ENCODE measurements at places on chromosomes 5 and 9.
A peak's percentile ranks its signal among the peaks of the same experiment; 100 is the strongest.

GRCh38 chr9:102594241-102594640, 400.9 kb upstream of the CYLC2 start:
- DNase-seq: no peak

DNA sequence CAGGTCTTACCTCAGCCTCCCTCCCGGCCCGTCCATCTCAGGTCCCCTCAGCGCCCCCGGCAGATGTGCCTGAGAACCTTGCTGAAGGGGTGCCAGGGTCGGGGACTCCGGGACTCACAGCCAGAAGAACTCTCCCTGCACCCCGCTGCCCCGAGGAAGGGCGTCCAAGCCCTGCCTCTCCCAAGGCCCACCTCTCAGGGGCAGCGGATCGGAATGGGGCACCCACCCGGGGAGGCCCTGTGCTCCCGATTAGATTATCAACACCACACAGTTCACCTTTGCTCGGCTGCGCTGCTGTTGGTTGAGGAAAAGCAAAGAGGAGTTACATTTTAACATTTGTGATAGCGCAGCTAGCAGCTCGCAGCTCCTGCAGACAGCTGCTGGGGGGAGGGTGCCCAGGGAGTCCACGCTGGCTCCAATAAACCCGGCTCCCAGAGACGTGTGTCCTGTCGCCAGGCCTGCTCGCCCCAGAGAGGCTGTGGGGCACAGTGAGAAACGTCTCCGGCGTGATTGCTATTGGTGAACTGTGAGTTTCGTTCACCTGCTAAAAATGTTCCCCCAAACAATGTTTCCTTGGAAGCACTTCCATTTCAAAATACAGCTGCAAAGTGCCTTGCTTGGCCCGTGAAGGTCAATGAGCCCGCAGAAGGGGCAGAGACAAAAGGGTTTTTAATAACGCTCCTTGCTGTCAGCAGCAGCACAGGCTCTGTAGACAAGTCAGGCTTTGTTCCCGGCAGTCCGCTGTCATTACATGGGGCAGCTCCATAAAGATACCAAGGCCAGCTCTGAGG, 18.6 kb upstream of the SLC6A19 start:
- no peak for DNase-seq

DNA sequence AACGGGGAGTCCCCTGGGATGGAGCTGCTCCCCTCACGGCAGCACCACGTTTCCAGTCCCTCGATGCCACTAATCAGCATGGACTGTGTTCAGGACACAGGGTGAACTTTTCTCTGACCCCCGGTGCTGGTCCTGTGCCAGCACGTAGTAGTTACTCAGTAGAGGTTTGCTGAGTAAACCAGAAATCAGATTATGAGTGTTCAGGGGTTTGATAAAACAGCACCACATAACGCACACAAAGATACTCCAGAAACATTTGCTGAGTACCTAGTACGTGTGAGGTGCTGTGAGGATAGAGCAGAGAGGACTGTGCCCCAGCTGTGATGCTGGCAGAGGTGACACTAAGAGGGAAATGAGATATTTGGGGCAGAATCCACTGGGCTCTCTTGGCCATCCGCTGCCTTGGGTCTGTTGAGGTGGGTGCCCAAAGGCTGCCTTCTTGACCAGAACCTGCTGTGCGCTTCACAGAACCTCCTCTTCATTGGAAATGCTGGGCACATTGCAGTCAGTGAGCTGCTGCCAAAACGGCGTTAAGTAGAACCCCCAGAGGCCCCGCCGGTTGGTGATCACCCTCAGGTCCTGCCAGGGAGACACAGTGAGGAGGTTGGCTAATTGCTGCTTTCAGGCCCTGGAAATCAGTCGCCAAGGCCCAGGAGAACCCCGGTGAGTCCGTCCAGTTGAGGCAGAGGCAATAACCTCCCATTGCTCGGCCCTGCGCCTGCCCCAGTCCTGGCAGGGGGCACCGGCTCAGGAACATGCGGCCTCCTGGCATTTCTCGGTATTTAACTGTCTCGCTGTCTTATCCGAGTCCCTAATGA, 49.4 kb downstream of the NEURL1B start:
- no peak for DNase-seq

DNA sequence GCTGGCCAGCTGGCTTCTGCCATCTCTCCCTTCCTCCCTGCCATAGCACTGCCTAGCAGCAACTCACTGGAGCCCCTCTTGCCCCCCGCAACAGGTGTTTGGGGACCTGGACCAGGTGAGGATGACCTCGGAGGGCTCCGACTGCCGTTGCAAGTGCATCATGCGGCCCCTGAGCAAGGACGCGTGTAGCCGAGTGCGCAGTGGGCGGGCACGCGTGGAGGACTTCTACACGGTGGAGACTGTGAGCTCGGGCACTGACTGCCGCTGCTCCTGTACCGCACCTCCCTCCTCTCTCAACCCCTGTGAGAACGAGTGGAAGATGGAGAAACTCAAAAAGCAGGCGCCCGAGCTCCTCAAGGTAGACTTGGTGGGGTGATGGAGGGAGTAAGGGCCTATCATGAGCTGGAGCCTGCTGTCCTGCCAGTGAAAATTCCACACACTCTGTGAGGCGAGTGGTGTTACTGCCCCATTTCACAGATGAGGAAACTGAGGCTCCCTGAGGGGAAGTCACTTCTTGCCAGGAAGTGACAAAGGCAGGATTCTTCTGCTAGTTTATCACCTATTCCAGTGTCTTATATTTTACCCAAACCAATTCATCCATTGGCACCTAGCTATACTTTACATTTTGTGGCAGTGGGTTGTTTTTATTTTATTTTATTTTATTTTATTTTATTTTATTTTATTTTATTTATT, 10.1 kb downstream of the OLFML2A start:
- DNase-seq: no peak

DNA sequence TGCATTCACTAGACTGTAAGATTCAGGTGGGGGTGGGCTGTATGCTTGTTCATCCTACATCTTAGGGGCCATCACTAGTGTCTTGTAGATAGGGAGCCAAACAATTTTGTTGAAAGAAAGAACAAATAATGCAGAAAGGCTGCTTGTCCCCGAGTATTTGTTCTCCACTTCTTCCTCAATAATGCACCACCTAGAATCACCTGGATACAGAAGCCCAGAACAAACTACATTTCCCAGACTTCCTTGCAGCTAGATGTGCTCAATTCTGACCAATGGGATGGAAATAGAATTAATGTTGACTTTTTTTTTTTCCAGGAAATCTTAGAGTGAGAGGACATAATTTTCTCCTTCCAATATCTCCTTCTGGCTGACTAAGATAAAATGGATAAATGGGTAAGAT, 38.9 kb upstream of the TNFSF8 start:
- peak; percentile 3 for DNase-seq

DNA sequence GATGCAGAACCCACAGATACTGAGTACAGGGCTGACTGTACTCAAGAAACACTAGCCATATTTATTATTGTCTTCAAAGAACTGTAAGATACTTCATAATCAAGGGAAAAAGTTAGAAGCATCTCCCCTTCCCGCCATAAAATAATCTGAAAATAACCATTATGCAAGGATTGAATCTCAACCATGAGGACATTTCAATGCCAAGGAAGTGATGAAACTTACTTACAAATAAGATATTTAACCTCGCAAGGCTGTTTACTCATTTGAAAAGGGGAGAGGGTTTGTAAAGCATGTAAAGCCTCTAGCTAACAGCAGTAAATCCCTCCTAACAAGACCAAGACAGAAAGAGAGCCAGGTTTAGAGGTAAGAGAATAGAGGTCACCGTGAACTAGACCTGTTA, 6.3 kb downstream of the MYO10 start:
- no peak for DNase-seq

DNA sequence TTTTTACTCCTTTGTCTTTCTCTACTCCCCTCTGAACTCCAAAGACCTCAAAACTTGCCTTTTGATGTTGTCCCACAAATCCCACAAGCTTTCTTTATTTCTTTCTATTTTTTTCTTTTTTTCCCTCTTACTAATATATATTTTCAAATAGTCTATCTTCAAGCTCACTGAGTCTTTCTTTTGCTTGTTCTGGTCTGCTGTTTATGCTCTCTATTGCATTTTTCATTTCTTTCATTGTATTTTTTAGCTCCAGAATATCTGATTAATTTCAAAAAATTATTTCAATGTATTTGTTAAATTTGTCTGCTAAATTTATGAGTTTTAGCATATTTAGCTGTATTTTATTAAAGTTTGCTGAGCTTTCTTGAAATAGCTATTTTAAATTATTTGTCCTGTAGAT, 223.3 kb upstream of the IRX1 start:
- DNase-seq: no peak

GRCh38 chr9:78567693-78568092, 270.8 kb downstream of the PSAT1 start:
- DNase-seq: peak; percentile 19

- no peak for DNase-seq
These were observed 184.4 kb downstream of the PLK2 start for GRCh38 chr5:58275516-58275915.

GRCh38 chr5:153437251-153437650, 53.2 kb upstream of the GRIA1 start:
- no peak for DNase-seq

GRCh38 chr5:109304309-109304708, 105.5 kb downstream of the PJA2 start:
- DNase-seq: no peak

DNA sequence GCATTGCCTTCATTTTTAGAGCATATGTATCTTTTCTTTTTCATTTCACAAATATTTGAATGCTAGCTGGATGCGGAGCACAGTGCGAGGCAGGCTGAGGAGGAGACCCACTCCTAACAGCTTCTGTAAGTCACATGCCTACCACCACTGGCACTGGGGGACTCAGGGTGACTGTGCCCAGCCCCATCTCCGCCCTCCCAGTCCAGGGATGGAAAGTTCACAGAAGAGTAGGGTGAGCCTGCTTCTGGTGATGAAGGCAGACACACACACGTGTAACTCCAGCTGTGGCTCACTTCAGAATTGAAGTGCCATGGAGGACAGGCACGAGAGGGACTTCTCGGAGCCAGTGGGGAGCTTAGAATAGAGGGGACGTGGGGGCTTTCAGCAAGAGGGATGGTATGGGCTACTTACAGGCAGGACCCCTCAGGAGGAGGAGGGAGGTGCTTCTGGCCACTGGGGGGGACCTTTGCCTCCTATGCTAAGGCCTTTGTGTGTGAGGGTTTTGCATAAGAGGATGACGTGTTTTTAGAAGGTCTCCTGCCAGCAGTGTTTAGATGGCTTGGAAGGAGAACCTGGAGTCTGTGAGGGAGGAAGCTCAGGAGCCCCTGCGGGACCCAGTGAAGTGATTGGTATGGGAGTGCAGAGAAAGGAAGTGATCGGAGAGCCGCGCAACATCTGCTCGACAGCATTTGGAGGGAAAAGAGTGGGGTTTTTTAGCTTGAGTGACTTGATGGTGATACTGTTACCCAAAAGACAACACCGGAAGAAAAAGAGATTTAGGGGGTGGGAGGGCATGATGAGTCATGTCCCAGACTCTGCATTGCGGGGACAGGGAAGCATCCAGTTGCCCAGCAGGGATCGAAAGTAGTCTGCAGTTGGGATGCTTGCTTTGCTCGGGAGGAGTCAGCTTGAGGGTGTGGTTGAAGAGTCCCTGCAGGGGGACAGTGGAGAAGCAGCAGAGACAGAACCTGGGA, 163.5 kb upstream of the OTULINL start:
- peak; percentile 74 for DNase-seq

DNA sequence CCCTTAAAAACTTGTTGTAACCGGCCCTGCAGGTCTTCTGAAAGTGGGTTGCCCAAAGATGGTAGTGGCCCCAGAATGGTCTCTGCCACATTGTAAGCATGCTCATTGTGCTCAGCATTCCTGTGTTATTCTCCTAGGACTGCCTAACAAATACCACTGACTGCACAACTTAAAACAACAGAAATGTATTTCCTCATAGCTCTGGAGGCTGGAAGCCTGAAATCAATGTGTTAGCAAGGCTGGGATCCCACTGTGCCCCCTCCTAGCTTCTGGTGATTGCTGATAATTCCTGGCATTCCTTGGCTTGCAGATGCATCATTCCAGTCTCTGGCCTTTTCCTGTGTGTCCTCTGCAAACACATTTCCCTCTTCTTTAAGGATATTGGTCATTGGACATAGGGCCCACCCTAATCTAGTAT, 3.4 kb upstream of the GCNT4 start:
- DNase-seq: peak; percentile 69

GRCh38 chr5:72427488-72428437, 79.4 kb downstream of the ZNF366 start:
- DNase-seq: peak; percentile 90

GRCh38 chr5:158074992-158075769, 216.2 kb upstream of the CLINT1 start:
- peak; percentile 84 for DNase-seq

GRCh38 chr5:139155333-139155732, 42.8 kb downstream of the SIL1 start:
- DNase-seq: no peak

DNA sequence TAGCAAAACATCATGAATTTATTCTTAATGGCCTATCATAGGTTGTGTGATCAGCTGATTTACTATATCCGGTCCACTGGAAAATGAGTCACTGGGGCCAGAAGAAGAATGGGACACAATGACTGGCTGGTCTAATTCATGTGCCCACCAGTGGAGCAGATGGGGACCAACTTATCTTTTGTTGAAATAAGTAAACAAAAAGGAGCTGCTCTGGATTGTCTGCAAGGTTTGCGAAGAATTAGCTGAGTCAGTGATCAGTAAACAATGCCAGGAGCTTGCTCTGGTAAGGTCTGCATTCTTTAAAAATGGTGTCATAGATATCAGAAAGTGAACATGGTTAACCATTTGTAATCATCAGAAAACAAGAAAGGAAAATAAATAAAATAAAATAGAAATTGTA, 128.0 kb downstream of the RASEF start:
- DNase-seq: peak; percentile 78

GRCh38 chr9:120932086-120932823, 5.7 kb upstream of the TRAF1 start:
- no peak for DNase-seq

DNA sequence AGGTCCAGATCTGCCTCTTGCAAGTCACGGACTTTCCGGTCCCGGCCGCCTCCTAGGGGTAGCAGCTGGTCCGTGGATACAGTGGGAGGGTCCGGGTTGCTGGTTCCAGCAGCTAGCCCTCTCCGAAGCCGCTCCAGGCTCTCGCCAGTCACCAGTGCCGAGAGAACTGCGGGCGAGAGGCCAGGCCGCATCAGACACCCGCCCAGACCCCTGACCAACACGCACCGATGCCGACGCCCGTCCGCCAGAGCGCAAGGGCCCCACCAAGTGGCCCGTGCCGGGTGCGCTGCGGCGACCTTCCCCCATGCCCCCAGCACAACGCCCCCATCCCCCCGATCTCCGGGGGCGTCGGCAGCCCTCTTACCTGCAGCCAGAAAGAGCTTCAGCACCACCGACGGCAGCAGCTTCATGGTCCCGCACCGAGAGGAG, 470 bp downstream of the HBEGF start:
- DNase-seq: peak; percentile 71

DNA sequence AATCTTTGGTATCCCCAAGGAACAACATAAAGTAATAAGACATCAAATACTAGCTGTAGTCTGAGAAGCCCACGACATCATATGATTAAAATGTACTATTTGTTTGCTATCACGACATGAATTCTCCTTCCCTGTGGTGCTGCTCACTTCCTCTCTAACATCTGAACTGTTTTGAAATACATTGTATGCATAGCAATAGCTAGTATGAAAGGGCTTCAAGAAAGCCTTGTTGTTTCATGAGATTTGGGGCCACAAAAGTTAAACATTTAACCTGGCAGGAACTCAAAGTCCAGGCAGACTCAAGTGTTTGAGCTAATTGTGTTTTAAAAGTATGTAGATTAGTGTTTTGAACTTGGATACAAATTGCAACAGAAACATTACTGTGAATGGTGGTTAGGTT, 237.4 kb upstream of the PTGER4 start:
- DNase-seq: peak; percentile 92

Measured in choroid plexus epithelial cell (primary cell).